Sigmoid colon (tissue), 7 donors: ENCODE measurements at places on chromosomes 2 and 18. TPM values are rescaled to one million over a fixed set of nuclear protein-coding genes. Genes with fewer than 3 reads are reported as not detected.

Gene SALL3
- polyA plus RNA-seq = not detected

Gene TXNDC2
- 0.04 TPM for polyA plus RNA-seq

Gene LIMS1
- polyA plus RNA-seq = 22.5 TPM

Gene EML6
- 0.46 TPM for polyA plus RNA-seq

Gene CNDP1
- 0.10 TPM for polyA plus RNA-seq

Gene CNTNAP5
- not detected for polyA plus RNA-seq

- peaks cover 12% of the 10 kb centered on the region for H3K36me3 ChIP-seq
- H3K27ac ChIP-seq = no peak overlapping the region
- no peak overlapping the region for H3K4me3 ChIP-seq
- no peak for DNase-seq
Observed at GRCh38 chr2:100283724-100284501, 38.4 kb downstream of the LONRF2 start.

- H3K4me3 ChIP-seq = no peak overlapping the region
- no peak overlapping the region for H3K27ac ChIP-seq
- H3K27me3 ChIP-seq = no peaks in the 10 kb centered on the region
- H3K36me3 ChIP-seq = peaks cover 67% of the 10 kb centered on the region
- H3K4me1 ChIP-seq = peaks cover 24% of the 10 kb centered on the region
- no peak for DNase-seq
Observed at GRCh38 chr2:27039426-27039825, 6.7 kb downstream of the TMEM214 start.

GRCh38 chr18:9348079-9348671 lies 13.6 kb downstream of the TWSG1 start:
- DNase-seq = no peak
- no peaks in the 10 kb centered on the region for H3K36me3 ChIP-seq
- H3K27ac ChIP-seq = peak overlapping the region; percentile 31
- no peak overlapping the region for H3K4me3 ChIP-seq
- no peaks in the 10 kb centered on the region for H3K27me3 ChIP-seq

DNA sequence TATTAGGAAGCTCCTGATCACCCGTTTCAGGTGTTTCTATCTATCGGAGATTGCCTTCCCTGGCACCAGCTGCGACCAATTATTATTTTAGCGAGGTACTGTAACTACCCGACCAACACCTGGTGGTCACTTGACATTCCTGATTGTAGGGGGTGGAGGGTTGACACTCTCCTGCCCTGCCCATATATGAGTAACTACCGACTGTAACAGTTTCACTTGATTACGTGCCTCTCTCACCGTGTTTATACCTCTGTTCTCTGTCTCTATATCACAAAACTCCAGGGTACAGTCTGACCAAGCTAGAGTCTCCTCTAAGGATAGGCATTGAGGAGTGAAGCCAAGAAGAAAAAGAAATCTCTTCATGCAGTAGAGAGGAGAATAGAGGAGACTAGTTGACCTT lies 268.0 kb upstream of the LRATD1 start:
- no peak overlapping the region for H3K4me3 ChIP-seq
- H3K36me3 ChIP-seq = no peaks in the 10 kb centered on the region
- no peaks in the 10 kb centered on the region for H3K4me1 ChIP-seq
- H3K27me3 ChIP-seq = no peaks in the 10 kb centered on the region
- DNase-seq = no peak

DNA sequence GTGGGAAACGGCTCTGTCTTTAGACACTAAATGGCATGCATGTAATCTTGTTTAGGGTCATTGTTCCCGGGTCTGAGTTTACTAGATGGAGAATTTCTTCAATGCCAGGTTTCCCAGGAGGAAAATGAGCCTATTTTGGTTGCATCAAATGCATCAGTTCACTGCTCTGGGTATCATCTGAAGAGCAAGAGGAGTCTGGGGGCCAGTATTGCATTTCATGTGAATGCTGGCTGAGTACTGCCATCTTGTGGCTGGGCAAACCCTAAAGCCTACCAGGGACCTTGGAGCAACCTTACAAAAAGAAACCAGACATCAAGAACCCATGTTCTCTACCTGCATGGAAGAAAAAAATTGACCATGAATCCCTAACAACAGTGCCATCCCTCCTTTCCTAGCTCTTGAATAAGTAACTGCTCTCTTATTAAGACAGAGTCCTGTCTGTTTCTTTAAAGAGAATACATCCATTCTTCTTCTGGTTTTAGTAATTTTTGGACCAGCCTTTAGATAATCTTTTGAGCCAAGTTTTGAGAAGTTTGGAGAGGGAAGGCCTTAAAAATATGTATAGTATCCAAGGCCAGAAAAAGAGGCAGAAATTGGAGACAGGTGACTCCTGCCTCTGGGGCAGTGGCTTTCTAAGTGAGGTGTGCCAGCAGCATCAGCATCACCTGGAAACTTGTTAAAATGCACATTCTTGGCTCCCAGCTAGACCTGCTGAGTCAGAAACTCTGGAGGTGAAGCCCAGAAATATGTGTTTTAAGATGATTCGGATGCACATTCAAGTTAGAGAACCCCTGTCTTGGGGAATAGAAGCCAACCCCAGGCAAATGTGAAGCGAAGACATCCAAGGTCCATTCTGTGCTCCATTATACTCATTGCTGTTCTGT lies 261.0 kb upstream of the CXCR4 start:
- no peak overlapping the region for H3K4me3 ChIP-seq
- H3K4me1 ChIP-seq = no peaks in the 10 kb centered on the region
- no peak overlapping the region for H3K27ac ChIP-seq

DNA sequence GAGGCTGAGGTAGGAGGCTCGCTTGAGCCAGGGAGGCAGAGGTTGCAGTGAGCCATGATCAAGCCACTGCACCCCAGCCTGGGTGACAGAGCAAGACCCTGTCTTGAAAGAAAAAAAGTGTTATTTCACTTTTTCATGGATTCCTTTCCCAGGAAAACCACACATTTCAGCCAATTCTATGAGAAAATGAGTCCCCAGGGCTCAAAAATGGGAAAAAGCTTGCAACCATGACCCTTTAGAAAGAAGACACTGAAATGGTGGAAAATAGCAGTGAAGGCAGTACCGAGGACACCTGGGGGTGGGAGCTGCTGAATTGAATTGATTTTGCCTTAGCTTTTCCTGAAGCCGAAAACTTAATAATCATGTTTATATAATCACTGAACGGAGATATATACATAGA lies 284.2 kb upstream of the HDAC4 start:
- H3K27me3 ChIP-seq = peaks cover 7% of the 10 kb centered on the region
- no peaks in the 10 kb centered on the region for H3K4me1 ChIP-seq
- no peak overlapping the region for H3K4me3 ChIP-seq
- no peak for DNase-seq
- H3K27ac ChIP-seq = no peak overlapping the region

GRCh38 chr2:43065036-43065435 lies 161.4 kb downstream of the ZFP36L2 start:
- DNase-seq = peak; percentile 22
- H3K27ac ChIP-seq = no peak overlapping the region
- H3K36me3 ChIP-seq = no peaks in the 10 kb centered on the region
- H3K27me3 ChIP-seq = no peaks in the 10 kb centered on the region

DNA sequence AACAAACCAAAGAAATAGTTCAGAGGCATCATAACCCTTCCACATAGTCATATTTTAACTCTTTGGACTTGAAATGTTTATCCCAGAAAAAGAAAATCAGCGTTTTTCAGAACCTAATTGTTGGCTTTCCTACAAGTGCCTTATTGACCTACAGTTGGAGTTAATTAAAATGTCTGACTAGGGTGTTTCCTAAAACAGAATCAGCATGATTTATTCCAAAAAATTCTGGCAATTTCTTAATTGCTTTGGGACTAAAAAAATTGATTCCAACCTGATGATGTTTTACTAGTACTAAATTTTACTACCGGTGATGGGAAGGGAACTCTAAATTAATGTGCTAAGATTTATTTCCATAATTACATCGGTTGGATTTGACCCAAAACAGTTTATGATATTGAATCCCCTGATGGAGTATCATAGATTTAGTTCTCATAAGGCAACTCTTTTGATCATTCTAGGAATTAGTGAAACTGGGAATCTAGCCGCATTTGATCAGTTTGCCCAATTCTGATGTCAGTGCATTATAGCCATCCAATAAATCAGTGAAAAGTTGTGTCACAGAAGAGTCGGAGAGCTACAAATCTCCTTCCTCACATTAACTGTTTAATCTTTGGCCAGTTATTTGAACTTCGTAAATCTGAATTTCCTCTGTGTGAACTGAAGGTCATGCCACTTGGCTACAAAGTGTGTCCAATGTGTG lies 134.3 kb upstream of the DSEL start:
- no peaks in the 10 kb centered on the region for H3K36me3 ChIP-seq
- no peak overlapping the region for H3K4me3 ChIP-seq
- no peak for DNase-seq
- H3K4me1 ChIP-seq = no peaks in the 10 kb centered on the region
- no peak overlapping the region for H3K27ac ChIP-seq
- no peaks in the 10 kb centered on the region for H3K27me3 ChIP-seq

- no peaks in the 10 kb centered on the region for H3K4me1 ChIP-seq
- no peak for DNase-seq
- H3K36me3 ChIP-seq = no peaks in the 10 kb centered on the region
- no peak overlapping the region for H3K27ac ChIP-seq
- no peaks in the 10 kb centered on the region for H3K27me3 ChIP-seq
- no peak overlapping the region for H3K4me3 ChIP-seq
Observed at GRCh38 chr18:68428661-68429060, 286.2 kb downstream of the TMX3 start.
